ENCODE measurements at places on chromosomes 12 and 14.

GRCh38 chr12:9796346-9796745 is 30.9 kb upstream of the KLRF1 start:
- DNase-seq = no peak

GRCh38 chr12:80821513-80822000 is 104.8 kb downstream of the MYF5 start:
- no peak for DNase-seq

DNA sequence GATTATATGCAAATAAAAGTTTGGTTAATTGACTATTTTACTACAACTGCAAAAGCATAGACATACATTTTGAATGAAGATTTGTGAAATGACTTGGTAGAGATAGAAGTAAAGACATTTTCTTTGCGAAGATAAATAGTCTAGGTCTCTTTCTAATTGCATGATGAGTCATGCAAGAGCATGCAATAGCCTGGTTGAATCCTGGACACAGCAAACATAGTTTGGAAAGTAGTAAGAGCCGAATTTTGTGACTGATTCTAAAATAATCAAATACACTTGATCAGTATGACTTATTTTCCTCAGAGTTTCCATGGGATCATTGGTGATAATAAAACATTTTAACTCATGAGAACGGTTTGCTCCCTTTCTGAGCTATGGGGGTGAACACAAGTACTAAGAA is 27.7 kb upstream of the CAND1 start:
- no peak for DNase-seq

- no peak for DNase-seq
Observed at GRCh38 chr12:131331148-131331750, 377.5 kb downstream of the ADGRD1 start.

GRCh38 chr12:109997393-109997792 is 1.2 kb upstream of the GIT2 start:
- DNase-seq = no peak

DNA sequence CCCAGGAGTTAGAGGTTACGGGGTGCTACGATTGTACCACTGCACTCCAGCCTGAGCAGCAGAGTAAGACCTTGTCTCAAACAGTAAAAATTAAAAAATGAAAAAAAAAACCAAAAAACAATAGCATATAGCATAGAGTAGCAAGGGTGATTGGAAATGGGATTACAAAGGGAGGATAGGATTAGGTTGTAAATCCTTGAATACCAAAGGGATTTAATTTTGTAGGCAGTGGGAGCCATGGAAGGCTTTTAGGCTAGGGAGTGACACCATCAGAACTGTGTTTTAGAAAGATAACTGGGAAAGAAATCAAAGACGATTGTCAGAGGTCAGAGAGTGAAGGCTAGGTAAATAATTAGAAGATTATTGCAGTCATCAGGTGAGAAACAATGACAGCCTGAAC is 2.8 kb upstream of the SGPP1 start:
- DNase-seq = no peak

DNA sequence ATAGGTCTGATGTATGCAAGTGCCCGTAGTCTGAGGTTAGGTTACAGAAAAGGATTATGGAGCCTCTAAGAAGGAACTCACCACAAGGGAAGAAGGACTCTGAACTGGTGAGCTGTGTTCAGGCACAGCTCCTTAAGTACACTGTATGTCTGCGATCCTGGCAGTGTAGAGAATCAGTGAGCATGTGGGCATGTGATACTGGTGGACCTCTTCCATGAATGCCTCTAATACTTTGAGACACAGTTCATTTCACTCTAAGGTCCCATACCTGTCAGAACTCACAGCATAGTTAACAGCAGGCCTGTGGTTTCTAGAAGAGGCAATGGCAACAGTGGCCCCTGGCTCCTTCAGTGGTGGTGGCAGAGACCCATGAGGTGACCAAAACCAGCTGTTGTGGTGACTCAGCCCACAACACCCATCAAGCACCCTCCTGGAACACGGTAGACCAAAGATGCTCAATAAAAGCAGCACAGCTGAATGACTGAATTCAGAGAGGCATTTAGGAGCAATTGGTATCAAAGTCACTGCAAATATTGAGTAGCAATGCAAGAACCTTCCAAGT is 6.9 kb upstream of the OR6J1 start:
- DNase-seq = no peak

GRCh38 chr12:50249464-50250182 is 33.7 kb downstream of the LIMA1 start:
- no peak for DNase-seq

DNA sequence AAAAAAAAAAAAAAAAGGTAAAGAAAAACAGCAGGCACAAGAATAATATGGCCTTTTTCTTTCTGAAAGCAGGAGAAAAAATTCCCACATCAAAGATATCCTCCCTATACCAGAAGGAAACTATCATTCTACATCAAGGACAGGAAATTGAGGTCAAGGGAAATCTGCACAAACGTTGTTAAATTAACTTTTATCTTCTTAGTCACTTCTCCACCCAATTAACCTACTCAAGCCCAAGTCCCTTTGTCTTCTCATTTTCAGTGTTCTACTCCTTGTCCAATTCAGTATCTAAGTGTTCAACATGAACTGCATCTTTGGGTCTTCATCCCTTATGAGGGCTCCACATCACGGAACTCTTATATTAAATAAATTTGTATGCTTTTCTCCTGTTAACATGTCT is 15.7 kb downstream of the NDUFA12 start:
- no peak for DNase-seq

- no peak for DNase-seq
Observed at GRCh38 chr12:7207866-7208625, 18.6 kb downstream of the PEX5 start.

DNA sequence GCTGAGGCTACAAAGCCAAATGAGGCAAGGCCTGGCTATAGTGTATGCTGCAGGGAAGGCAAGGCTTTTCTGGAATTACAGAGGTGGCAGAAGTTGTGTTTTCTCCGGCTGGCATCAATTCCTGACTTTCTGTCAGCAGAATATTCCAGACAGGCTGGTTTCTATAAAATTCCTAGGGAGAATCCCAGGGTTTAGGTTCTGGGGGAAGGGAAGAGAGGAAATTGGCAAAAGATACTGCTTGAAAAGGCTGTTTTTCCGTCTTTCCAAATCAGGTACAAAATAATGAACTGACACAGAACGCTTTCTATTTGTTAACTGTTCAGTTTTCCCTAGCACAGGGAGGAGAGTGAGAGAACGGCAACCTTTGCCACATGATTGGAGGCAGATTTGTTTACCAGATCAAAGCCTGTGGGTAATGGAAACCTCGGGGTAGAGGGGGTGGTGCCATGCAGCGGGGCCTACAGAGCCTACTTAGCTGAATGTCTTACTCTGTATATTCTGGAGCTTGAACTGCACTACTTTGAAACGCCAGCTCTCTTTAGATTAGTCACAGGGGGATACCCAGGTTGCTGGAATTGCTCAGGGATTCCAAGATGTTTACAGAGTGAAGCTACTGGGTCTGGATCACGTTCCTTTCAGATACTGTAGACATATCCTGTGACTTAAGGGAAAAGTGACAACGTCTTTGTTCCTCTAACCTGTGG is 65.8 kb upstream of the DACT1 start:
- DNase-seq = peak; percentile 36

- DNase-seq = no peak
Observed at GRCh38 chr14:102095231-102095870, 8.5 kb upstream of the HSP90AA1 start.

DNA sequence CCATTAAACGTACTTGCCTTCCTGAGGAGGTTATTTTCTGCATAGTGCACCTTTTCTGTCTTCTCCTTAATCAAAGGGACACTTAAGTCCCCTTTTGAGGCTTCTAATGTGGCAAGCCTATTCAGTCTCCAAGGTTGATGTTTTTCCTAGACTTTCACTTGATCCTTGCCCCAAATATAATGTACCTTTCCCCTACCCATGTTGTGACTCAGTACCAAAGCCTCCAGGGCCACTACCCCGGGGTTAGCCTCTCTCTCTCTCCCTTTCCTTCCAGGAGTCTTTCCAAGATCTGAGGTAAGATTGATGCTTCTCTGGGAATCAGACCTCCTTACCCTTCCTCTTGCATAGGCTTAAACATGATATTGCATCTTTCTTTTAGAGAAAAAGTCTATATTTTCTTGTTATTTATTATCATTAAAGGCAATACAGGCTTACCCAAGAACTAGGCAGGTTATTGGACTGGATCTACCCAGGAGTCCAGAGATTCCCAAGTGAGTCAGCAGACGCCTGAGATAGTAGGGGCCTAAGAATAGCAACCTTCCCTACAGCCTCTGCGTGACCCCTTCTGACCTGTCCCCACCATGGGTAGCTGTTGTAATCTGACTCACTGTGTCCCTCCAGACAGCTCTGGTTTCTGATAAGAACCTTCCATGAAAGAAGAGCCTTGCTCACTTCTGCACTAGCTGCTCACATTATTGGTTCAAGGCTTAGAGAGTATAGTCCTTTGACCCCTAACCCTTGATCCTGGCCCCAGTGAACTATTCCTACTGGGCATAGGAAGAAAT is 172.9 kb downstream of the ZFP36L1 start:
- no peak for DNase-seq

- DNase-seq = no peak
Observed at GRCh38 chr14:103501041-103501870, 21.4 kb downstream of the CKB start.

GRCh38 chr12:108856428-108857157 is 790 bp downstream of the SSH1 start:
- peak; percentile 65 for DNase-seq

GRCh38 chr14:68263563-68264259 is 444.1 kb downstream of the RAD51B start:
- DNase-seq = no peak

DNA sequence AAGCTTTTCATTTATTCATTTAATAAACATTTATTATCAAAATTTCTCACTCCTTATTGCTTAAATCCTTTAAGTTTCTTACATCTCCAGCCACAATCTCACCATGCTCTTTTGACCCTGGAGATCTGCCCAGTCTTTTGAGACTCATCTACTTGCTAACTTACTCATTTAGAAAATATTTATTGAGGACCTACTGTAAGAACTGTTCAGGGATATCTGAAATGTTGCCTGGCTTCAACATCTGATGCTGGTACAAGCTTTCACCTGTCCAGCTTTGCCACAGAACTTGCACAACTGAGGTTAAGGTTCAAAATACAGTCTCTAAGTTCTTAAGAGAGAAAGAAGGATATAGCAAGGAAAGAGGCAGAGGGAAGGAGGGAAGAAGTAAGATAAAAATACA is 17.5 kb upstream of the GXYLT1 start:
- DNase-seq = no peak

Measured in stimulated activated CD8-positive, alpha-beta memory T cell treated with anti-CD3 and anti-CD28 coated beads, Interleukin-15, amount 100 ng/mL, for 48 hours (primary cell).